ENCODE measurements at places on chromosomes 4 and X.

GRCh38 chr4:74738464-74739143 is 55.7 kb downstream of the BTC start:
- DNase-seq: no peak

DNA sequence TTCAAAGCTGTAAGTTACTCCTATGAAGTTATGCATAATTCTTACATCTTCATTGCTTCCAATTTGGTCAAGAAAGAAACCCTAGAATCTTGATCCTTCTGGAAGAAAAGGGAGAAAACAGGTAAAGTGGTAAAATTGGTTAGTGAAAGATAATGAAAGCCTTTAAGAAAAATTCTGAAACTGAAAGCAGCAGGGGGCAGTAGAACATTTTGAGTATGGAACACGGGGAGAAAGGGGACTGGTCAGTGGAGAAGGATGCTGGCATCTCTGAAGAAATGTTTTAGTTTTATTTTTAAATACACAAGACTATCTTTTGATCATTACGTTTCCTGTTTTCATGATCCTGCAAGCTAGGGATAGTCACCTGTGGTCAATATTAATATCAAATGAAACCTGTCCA is 54.3 kb downstream of the SLIT2 start:
- no peak for DNase-seq

DNA sequence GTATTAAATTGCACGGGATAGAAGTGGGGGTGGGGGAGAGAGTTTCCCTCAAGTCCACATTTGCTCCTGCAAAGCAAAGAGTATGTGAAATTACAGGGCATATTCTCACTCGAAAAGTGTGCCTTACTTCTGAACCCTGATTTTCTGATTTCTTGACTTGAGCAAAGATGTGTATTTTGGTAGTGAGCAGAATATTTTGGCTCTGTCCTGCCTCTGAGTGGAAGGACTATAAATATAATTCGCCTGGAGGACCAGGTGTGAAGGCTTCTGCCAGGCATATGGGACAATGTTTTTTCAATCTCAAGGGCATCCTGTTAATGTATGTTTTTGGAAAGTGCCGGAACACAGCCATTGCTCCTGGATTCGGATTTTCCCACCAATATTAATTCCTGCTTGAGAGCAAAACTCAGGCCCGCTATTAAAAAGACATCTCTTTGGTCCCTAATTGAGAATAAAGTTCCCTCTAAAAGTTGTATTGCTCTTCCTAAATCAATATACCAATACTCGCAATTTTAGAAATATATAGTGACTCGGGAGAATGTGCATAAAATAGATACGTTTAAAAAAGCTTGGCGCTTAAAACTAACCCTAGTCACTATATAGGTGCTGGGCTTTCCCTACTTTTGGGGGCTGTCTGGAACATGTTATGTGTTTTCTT is 15.3 kb upstream of the PITX2 start:
- DNase-seq: no peak

DNA sequence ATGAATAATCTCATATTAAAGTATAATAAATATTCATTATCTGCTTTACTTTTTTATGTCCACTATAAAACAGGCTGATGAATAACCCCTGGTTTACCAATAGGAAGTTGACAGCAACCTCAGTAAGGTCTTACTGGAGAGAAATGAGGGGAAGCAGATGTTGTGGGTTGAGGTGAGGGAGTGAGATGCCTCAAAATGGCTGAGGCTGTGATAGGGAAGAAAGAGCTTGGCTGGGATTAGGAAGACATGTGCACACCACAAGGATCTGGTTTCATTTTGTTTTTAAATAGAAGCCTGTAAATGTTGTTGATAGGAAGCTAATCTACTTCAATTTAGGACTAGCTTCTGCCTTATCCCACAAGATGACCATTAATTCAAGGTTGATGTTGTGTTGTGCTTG is 14.4 kb upstream of the CYBB start:
- DNase-seq: no peak

DNA sequence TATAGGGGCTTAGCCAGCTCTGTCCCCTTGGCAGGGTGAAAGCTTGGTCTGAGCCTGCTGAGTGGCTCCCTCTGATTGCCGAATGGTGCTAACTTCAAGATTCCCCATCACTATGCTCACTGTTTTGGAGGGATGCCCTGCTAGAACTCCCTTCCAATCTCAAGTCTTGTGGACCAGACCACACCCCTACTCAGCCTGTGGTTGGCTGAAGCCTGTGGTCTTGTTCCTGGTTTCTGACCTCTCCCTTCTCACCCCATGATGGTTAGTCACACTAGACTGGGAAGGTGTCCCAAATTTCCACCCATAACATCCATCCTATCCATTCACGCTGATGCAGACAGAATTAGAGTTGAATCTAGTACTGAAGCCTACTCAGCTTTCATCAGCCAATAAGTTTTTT is 184.7 kb upstream of the NDP start:
- DNase-seq: no peak

DNA sequence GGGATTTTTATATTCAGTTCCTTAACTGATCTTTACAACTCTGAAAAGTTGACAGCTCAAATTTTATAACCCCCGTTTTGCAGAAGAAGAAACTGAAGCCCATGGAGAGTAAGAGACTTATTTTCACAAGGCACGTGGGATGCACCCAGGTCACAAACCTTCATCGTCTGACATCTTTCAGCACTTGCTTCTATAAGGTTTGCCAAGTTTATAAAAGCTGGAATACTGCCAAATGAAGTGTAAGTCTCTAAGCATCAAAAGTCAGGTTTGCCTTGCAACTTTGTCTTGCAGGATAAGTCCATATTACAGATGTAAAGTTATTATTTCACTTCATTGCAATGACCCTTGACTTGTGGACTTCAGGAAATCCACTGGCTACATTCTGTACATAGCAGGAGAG is 6.3 kb upstream of the KCNIP4 start:
- DNase-seq: no peak

DNA sequence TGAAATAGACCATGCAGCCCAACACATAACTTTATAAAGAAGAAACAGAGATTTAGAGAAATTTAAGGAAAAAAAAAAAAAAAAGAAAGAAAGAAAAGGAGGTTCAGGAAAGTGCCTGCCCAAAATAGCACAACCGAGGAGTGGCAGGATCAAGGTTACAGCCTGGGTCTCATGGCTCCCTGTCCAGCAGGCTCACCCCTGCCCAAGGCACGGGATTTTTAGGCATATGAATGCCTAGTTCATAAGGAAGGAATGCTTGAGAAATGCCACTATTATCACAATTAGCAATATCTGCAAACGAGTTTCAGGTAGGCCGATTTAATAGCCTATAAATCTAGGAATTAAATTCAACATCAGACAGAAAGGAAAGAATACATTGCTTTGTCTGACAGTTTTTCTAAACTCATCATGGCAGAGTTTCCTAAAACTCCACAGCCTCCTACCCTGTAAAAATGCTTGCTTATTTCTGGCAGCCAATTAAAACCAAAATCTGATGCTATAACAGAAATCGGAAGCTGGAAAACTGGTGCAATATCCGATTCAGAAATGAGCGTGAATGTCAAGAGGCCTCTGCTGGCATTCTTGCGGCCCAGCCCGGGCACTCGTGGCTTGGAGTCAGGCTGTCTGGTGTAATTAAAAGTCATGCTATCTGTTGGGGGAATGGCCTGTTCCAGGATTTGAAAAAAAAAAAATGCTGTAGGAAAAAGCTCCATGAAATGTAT is 63.5 kb downstream of the GEMIN8 start:
- DNase-seq: no peak

DNA sequence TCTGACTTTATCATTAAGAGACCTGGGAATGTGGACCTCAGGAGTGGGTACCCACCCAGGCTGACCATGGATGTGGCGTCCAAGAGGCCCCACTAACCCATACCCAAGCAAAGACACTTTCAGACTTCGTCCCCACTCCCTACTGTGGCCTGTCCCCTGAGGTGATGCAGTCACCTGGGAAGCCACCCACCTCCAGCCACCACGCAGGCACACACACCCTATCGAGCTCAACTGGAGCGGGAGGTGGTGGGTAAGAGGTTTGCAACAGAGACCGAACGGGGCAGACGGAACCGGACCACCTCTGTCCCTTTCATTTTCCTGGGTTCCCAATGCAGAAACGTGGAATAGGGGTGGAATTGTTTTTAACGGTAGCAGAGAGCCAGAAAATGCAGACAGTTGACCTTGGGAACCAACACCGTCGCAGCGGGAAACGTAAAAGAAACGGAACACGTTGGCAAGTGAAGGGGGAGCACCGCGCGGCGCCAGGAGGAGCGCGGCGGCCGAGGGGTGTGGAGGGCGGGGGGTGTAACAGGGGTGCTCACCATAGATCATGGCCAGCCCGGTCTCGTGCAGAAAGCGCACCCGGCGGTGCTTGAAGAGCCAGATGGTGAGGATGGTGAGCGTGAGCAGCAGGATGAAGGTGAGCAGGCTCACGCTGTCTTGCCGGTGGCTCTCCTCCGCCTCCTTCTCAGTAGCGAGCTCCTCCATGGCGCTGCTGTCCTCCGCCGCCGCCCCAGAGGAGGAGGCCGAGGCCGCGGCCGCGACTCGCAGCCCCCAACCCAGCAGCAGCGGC is 559 bp downstream of the SLC9A7 start:
- no peak for DNase-seq

DNA sequence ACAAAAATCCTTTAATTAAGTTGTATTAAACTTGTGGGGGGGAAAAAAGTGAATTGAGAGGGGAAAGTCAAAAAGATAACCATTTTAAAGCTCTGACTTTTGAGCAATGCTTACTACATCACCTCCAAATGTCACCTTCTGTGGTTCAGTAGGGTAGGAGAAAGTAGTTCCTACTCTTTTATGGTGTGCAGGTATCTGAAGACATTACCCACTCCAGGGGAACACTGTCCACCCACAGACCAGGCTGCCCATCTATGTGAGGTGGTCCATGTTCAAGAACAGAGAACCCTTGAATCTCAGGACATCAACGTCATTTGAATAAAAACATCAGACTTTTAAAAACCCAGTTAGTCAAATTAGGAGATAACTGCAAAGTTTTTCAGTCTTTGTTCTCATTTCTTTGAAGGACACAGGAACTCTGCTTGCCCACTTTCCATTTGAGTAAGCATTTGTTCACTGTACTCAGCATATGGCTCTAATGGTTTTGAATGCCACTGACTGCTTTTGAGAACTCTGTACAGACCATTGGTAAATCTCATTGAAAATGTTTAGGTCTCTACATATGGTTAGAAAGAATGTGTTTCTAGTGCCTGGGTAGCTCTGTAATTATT is 18.4 kb downstream of the NMU start:
- no peak for DNase-seq

DNA sequence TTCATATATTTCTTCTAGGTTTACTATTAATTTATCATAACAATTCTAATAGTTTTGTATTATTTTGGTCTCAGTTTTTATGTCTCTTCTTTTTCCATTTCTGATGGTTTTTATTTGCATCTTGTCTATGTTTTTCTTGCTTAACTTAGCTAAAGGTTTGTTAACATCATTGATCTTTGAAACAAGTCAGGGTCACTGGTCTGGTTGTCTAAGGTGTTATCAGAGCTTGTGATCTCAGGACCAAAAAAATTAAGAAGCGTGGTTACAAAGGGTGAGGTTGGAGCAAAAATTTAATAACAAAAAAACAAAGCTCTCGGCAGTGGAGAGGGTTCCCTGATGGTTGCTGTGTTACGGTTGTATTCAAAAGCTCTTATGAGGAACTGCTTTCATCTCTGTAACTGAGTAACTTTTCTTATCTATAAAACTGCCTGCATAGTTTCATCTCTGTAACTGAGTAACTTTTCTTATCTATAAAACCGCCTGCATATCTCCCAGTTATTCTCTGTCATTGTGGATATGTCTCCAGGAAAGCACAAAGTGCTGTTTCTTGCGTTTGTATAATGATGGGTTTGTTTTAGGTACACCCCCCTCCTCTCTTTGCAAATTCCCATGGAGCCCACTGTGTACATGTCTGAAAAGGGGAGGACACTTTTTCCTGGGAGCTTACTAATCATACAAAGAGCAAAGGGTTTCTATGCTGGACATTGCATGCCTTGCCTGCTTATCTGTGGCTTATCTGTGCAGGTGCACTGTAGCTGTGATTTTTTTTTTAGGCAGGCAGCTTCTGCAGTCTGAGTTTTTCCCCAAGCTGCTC is 62.4 kb upstream of the UGT2B15 start:
- DNase-seq: no peak

DNA sequence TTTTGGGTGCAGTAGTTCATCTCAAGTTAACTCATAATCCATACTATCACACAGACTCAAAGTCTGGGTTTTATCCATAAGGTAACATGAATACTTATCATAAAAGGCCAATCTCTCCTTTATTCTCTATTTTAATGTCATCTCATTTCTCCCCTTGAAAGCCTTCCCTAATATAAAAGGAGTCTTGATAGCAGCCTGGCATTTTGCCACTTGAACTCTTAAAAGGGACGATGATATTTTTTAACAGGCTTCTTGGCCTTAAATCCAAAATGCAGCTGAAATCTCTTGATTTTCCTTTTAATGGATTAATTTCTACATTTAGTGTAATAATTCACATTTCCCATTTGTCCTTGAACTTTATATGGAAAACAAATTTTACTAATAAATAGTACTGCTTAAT is 8.4 kb upstream of the JCHAIN start:
- DNase-seq: no peak

DNA sequence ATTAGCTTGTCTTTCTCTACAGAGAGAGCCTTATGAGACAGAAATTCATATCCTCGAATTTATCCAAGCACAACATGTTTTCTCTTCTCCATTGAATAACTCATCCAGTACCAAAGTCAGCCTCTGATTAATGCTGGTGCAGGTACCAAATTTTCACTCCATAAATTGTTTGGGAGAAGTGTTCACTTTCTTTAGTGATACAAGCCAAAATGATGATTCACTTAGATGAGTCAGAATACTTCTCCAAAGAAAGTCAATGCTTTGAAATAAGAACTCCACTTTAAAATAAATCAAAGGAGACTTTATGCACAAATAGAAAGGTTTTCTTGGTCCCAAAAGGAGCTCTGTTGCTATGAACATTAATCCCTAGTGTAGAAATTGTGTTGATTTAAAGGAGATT is 60.2 kb downstream of the MAOB start:
- no peak for DNase-seq

GRCh38 chr4:117898496-117898895 is 135.8 kb upstream of the NDST3 start:
- DNase-seq: no peak
